ENCODE measurements at places on chromosomes 12 and 14. TPM values are rescaled to one million over a fixed set of nuclear protein-coding genes. Genes with fewer than 3 reads are reported as not detected.

GRCh38 chr14:68977718-68978171, 1.4 kb downstream of the ACTN1 start:
- H3K36me3 ChIP-seq: peaks cover 22% of the 10 kb centered on the region
- H3K4me3 ChIP-seq: peak overlapping the region; percentile 99
- peak overlapping the region; percentile 91 for H3K27ac ChIP-seq
- no peaks in the 10 kb centered on the region for H3K27me3 ChIP-seq
- peak; percentile 81 for DNase-seq

GRCh38 chr12:72472350-72472749, 200.2 kb downstream of the TRHDE start:
- no peak overlapping the region for H3K4me3 ChIP-seq
- no peaks in the 10 kb centered on the region for H3K27me3 ChIP-seq
- H3K27ac ChIP-seq: no peak overlapping the region
- DNase-seq: no peak
- no peaks in the 10 kb centered on the region for H3K36me3 ChIP-seq
- no peaks in the 10 kb centered on the region for H3K4me1 ChIP-seq

GRCh38 chr12:46518169-46518568, 145.6 kb upstream of the SLC38A2 start:
- no peaks in the 10 kb centered on the region for H3K36me3 ChIP-seq
- no peaks in the 10 kb centered on the region for H3K4me1 ChIP-seq
- no peak overlapping the region for H3K27ac ChIP-seq
- H3K4me3 ChIP-seq: no peak overlapping the region
- no peak for DNase-seq

DNA sequence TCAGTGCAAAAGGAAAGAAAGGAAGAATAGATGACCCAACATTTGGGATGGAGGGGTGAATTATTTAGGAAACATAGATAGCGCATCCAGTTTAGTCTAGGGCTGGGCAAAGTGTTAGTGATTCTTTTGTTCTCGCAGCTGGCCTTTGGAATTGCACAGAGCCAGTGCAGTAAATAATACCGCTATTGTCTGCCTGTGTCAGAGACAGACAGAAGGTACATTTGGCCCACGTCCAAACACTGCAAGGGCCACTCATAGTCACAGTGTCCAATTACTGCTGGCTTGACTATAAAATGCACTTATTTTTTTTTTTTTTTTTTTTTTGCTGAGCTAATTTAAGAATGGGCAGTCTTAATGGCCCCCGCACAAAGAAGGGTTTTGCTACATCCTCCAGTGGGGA, 638.6 kb downstream of the BCL11B start:
- H3K4me3 ChIP-seq: no peak overlapping the region
- no peaks in the 10 kb centered on the region for H3K36me3 ChIP-seq
- no peaks in the 10 kb centered on the region for H3K27me3 ChIP-seq
- no peak for DNase-seq

- H3K4me3 ChIP-seq: no peak overlapping the region
- no peaks in the 10 kb centered on the region for H3K4me1 ChIP-seq
- DNase-seq: no peak
Observed at GRCh38 chr14:51145246-51145645, 50.3 kb upstream of the TRIM9 start.

GRCh38 chr14:22319526-22320361, 269.3 kb downstream of the DAD1 start:
- H3K4me1 ChIP-seq: no peaks in the 10 kb centered on the region
- H3K4me3 ChIP-seq: no peak overlapping the region
- DNase-seq: peak; percentile 56
- no peaks in the 10 kb centered on the region for H3K27me3 ChIP-seq
- no peaks in the 10 kb centered on the region for H3K36me3 ChIP-seq

- no peak overlapping the region for H3K4me3 ChIP-seq
- H3K27ac ChIP-seq: no peak overlapping the region
- DNase-seq: no peak
- no peaks in the 10 kb centered on the region for H3K36me3 ChIP-seq
Observed at GRCh38 chr12:60834806-60835205, 1239.0 kb downstream of the SLC16A7 start.

- H3K4me1 ChIP-seq: peaks cover 52% of the 10 kb centered on the region
- H3K27ac ChIP-seq: no peak overlapping the region
- DNase-seq: no peak
- no peak overlapping the region for H3K4me3 ChIP-seq
- H3K36me3 ChIP-seq: no peaks in the 10 kb centered on the region
Observed at GRCh38 chr14:69131176-69131575, 21.7 kb downstream of the DCAF5 start.

DNA sequence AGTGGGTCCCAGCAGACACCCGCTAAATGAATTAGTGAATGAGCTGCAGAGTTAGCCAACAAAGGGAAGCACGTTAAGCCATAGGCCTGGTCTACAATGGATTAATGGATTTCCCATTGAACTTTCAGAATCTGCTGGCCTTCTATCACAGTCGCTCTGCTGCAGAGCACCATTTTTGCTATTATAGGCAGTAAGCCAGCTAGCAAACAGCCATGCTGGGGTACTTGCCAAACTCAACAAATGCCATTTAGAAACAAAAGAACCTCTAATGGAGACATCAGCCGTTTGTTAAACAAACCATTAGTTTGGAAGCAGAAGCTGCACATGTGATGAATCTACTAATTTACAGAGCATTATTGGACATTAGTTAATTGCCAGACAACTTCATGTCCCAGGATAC, 181.1 kb upstream of the STXBP6 start:
- H3K36me3 ChIP-seq: no peaks in the 10 kb centered on the region
- no peaks in the 10 kb centered on the region for H3K27me3 ChIP-seq
- H3K4me1 ChIP-seq: no peaks in the 10 kb centered on the region
- no peak overlapping the region for H3K4me3 ChIP-seq

DNA sequence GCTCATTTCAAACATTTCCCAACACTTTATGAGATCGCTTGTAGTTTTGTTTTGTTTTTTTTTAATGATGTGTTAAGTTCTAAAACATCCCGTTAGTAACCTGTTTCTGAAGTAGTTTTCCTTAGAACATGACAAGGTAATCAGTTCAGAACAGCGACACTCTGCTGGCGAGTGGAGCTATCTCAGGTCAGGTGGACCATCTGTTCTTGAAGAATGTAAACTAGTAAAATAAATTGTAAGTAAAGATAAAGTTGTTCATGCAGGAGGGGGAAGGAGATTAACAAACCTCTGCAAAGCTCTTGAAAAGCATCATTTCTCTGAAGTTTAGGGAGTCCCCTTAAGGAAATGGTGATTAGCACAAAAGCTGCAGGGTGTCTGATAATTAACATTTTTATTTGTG, 71.9 kb upstream of the DACT1 start:
- DNase-seq: no peak
- H3K4me1 ChIP-seq: no peaks in the 10 kb centered on the region
- H3K27me3 ChIP-seq: no peaks in the 10 kb centered on the region

DNA sequence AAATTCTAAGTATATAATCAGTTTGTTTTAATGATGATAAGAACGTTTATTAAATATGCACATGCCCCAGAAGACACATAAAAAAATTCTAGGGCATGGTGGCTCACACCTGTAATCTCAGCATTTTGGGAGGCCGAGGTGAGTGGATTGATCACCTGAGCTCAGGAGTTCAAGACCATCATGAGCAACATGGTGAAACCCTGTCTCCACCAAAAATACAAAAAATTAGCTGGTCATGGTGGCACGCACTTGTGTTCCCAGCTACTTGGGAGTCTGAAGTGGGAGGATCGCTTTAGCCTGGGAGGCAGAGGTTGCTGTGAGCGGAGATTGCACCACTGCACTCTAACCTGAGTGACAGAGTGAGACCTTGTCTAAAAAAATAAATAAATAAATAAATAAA, 4.0 kb downstream of the CD69 start:
- H3K27ac ChIP-seq: no peak overlapping the region
- H3K27me3 ChIP-seq: no peaks in the 10 kb centered on the region
- H3K4me3 ChIP-seq: no peak overlapping the region
- DNase-seq: no peak
- H3K36me3 ChIP-seq: no peaks in the 10 kb centered on the region
- H3K4me1 ChIP-seq: no peaks in the 10 kb centered on the region

- H3K4me1 ChIP-seq: no peaks in the 10 kb centered on the region
- H3K27ac ChIP-seq: no peak overlapping the region
- H3K27me3 ChIP-seq: no peaks in the 10 kb centered on the region
- no peak for DNase-seq
- H3K36me3 ChIP-seq: no peaks in the 10 kb centered on the region
Observed at GRCh38 chr14:26332966-26333365, 264.9 kb downstream of the NOVA1 start.

DNA sequence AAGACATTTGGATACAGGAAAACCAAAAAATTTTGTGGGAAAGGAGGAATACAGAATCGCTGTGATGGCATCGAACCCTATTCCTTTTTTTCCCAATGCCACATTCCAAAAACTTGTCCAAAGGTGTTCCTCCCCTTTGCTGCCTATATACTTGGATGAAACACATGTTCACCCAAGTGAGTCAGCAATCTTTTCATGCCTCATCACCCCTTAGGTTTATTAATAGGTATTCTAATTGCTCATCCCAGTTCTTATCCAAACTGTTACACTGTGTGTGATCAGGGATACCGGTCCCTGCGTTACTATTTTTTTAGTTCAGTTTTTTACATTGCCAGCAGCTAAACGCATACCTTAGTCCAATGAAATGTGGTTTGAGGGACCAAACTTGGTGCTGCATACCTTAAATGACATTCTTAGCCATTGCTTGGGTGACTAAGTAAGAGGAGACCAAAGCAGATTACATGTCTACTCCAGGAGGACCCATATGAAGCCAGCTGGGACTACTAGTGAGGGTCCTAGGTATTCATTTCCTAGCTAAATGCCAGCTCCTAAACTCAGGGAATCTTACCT, 20.6 kb upstream of the ST8SIA1 start:
- no peaks in the 10 kb centered on the region for H3K4me1 ChIP-seq
- no peaks in the 10 kb centered on the region for H3K27me3 ChIP-seq
- H3K27ac ChIP-seq: no peak overlapping the region

DNA sequence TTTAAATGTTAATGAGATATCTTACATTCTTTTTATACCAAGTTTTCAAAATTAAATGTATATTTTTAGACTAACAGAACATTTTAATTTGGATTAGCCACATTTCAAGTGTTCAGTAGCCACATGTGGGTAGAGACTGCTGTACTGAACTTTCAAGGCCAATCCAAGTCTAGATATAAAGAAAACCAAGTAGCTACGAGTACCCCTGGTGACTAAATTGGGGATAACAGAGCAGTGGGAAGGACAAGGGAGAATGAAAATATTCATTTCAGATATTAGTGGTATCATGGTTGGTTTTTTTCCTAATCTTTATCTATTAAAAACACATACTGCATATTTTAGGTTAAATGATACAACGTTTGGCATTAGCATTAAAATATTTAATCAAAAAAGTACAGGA, 69.4 kb upstream of the RHOJ start:
- H3K36me3 ChIP-seq: no peaks in the 10 kb centered on the region
- no peak overlapping the region for H3K27ac ChIP-seq
- no peaks in the 10 kb centered on the region for H3K4me1 ChIP-seq
- H3K4me3 ChIP-seq: no peak overlapping the region
- H3K27me3 ChIP-seq: no peaks in the 10 kb centered on the region

DNA sequence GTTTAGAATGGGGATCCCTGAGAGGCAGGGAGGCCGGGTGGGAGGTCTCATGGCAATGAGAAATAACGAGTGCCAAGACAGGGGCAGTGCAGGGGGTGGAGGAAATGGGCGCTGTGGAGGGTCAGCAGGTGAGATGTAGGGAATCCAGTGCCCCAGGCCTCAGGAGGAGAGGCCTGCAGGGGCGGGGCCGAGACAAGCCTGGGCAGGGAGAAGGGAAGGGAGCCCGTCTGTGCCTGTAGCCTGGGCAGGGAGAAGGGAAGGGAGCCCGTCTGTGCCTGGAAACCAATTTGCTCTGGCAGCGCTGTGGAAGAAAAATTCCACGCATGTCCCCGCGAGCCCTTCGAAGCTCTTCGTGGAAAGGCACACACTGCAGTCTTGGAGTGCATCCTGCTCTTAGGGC, 10.6 kb upstream of the NCOR2 start:
- DNase-seq: no peak
- H3K4me3 ChIP-seq: no peak overlapping the region
- no peaks in the 10 kb centered on the region for H3K36me3 ChIP-seq
- H3K27me3 ChIP-seq: no peaks in the 10 kb centered on the region

Gene LYZ
- total RNA-seq: 2.4 TPM

Gene NPAS3
- total RNA-seq: 1.3 TPM

Gene ANKRD52
- 28.9 TPM for total RNA-seq

Gene ACOT6
- total RNA-seq: not detected

Gene LTB4R
- total RNA-seq: 1.5 TPM

Gene GZMH
- total RNA-seq: not detected

Gene BICDL1
- total RNA-seq: 0.32 TPM

Gene TMCC3
- 1.1 TPM for total RNA-seq

Gene SDR9C7
- total RNA-seq: 0.27 TPM

Gene MYO1A
- 0.06 TPM for total RNA-seq
